B cell (primary cell): ENCODE measurements at places on chromosomes 3 and 15. TPM values are rescaled to one million over a fixed set of nuclear protein-coding genes. Genes with fewer than 3 reads are reported as not detected.

P3H2 gene
- total RNA-seq, result not detected in 2 replicates

MRPS25 gene
- total RNA-seq, result 105 and 108 TPM in 2 replicates

FANCD2OS gene
- total RNA-seq, result not detected in 2 replicates

PRICKLE2 gene
- 1.1 and 1.4 TPM in 2 replicates for total RNA-seq

CPA3 gene
- not detected in 2 replicates for total RNA-seq

COL8A1 gene
- 0.12 and 0.32 TPM in 2 replicates for total RNA-seq

TLR9 gene
- 16.0 and 21.0 TPM in 2 replicates for total RNA-seq

PLA2G4D gene
- total RNA-seq, result not detected in 2 replicates

C3orf85 gene
- not detected in 2 replicates for total RNA-seq

KNG1 gene
- not detected in 2 replicates for total RNA-seq

MNS1 gene
- total RNA-seq, result 0.83 TPM in 1 of 2 replicates, not detected in the other

ANKRD63 gene
- 0.25 and 0.44 TPM in 2 replicates for total RNA-seq

IFT57 gene
- 90.5 and 94.4 TPM in 2 replicates for total RNA-seq

HRG gene
- total RNA-seq, result not detected in 2 replicates

MOBP gene
- not detected in 2 replicates for total RNA-seq

- DNase-seq, result no peak
These were observed 5.6 kb downstream of the NEIL1 start for GRCh38 chr15:75352186-75353080.

- DNase-seq, result no peak
These were observed 65.2 kb upstream of the SPPL2A start for GRCh38 chr15:50830477-50831354.

DNA sequence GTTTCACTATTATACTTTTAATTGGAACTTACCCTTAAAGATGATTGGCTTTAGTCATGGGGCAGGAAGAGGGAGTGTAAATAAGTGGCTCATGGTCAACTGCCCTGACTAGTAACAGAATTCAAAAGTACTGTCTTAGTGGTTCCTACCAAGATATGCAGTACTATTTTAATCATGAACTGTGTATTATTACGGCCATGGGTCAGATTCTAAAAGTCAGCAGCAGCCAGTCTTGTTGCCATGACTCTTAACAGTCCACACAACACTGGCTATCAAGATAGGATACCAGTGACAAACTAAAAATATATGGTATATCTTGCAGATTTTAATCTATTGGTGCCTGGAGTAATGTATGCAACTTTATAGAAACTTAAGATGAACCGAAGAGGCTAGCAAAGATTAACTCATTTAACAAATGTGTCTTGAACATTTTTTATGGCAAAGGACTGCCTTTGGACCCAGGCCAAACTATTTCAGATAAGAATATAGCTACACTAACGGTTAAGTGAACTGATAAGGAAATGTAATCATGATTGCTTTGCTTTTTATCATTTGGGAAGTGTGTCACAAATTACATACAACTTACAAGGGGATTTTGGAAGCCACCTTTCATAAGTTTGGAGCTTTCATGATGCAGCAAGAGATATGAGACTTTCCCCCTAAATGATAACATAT lies 163.7 kb downstream of the TCF12 start:
- no peak for DNase-seq

DNA sequence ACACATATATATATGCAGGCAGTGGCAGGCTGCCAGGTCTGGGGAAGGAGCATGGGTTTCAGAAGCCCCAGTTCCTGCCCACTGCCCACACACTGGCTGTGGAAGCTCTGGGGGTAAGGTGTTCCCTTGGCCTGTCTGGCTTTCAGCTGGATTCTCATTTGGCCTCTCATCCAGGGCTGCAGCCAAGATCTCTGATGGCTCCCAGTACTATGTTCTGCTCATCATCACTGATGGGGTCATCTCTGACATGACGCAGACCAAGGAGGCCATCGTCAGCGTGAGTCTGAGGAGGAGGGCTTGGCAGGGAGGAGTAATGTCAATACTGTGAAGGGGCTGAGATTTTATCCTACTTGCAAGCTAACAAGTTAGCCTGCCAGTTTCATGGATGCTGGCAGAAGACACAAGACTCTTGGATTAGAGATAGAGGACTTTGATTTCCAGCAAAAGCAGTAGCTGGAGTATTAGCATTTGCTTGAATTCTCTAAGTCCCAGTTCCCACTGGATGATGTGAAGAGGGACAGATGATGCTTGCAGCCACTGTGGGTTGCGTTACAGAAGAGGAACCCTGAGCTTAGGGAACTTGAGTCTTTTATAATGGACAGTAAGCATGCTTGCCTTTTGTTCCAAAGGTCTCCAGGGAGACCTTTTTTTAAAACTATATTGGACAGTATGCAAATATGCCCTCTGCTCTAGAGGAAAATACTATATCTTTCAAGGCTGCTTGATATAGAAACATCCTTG lies 5.6 kb upstream of the BRPF1 start:
- DNase-seq, result no peak

DNA sequence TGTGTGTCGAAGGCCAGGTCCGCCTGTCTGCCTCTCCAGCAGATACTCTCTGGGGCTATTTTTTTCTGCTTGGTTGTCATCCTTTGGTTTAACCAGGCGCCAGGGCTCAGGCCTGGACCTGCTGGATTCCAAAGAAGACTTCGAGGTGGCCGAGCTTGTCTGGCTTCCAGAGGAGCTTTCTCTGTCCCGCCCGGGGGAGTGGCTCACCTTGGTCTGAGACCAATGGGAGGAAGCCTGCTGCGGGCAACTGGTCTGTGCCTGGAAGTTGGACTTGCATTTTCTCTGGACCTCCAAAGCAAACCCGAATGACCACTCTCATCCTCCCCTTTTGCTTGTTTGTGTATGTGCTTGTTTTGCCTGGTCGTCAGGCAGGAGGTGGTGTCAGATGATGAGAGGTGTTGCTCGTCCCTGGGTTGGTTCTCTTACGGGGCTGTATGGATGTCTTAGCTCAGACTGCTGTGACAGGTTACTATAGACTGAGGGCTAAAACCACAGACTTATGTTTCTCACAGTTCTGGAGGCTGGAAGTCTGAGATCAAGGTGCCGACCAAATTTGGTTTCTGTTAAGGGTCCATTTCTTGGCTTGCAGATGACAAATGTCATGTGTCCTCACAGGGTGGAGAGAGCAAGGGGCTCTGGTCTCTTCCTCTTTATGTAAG lies 19.3 kb downstream of the IGF1R start:
- DNase-seq, result no peak

- no peak for DNase-seq
These were observed 8.7 kb upstream of the P2RY12 start for GRCh38 chr3:151393146-151393830.

- DNase-seq, result no peak
These were observed 1.3 kb downstream of the ARHGEF26 start for GRCh38 chr3:154122552-154122911.

DNA sequence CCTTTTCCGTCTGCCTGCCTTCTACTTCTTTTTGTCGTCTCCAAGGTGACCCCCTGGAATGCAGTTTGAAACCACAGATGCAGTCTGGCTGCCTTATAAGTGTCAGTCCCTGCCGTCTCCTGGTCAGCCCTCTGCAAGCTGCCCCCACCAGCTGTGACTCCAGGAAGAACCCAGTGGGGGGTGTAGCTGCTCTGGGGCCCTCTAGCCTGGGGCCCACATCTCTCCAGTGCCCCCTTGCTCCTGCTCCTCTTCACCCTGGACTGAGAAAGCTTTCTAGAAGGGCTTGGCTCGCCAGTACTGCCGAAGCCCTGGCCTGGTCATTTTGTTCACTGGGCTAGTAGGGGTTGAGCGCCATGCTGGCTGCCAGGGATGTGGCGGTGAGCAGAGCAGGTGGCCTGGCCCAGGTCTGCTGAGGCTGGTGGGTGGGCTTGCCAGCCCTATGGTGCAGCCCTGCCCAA lies 21.3 kb downstream of the SYNM start:
- no peak for DNase-seq

- no peak for DNase-seq
These were observed 75.2 kb upstream of the GRM7 start for GRCh38 chr3:6785726-6786125.

GRCh38 chr3:121505256-121505655 lies 40.5 kb downstream of the POLQ start:
- no peak for DNase-seq

DNA sequence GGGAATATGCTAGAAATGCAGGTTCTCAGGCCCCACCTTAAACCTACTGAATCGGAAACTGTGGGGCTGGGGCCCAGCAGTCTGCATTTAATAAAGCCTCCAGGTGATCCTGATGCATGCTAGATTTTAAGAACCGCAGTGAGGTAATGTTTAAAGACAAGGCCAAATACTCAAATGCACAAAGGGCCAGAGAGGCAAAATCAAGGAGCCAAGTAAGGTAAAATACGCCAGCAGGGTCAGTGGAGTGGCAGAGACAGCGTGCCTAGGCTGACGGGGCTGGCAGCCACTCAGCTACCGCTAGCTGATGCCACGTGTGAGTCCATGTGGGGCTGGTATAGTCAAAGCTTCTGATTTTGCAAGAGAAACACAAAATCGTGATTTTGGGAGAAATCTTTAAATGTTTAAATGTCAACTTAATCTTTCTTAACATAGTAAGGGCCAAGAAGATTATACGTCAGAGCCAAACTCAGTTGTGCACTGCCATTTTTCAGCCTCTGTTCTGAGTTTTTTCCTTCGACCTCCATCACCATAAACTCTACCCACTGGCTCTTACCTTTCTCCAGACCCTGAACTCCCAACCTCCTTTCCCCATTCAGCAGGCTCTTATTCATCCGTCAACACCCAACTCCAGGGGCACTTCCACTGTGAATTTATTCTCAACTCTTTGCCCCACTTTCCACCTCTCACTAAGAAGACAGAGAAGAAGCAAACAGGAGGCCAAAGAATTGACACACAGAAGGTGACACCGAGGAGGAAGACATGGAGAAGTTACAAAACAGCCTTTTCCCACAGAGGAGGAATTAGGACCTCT lies 136.6 kb upstream of the RAD18 start:
- no peak for DNase-seq

GRCh38 chr15:70375006-70375431 lies 277.3 kb upstream of the TLE3 start:
- no peak for DNase-seq

DNA sequence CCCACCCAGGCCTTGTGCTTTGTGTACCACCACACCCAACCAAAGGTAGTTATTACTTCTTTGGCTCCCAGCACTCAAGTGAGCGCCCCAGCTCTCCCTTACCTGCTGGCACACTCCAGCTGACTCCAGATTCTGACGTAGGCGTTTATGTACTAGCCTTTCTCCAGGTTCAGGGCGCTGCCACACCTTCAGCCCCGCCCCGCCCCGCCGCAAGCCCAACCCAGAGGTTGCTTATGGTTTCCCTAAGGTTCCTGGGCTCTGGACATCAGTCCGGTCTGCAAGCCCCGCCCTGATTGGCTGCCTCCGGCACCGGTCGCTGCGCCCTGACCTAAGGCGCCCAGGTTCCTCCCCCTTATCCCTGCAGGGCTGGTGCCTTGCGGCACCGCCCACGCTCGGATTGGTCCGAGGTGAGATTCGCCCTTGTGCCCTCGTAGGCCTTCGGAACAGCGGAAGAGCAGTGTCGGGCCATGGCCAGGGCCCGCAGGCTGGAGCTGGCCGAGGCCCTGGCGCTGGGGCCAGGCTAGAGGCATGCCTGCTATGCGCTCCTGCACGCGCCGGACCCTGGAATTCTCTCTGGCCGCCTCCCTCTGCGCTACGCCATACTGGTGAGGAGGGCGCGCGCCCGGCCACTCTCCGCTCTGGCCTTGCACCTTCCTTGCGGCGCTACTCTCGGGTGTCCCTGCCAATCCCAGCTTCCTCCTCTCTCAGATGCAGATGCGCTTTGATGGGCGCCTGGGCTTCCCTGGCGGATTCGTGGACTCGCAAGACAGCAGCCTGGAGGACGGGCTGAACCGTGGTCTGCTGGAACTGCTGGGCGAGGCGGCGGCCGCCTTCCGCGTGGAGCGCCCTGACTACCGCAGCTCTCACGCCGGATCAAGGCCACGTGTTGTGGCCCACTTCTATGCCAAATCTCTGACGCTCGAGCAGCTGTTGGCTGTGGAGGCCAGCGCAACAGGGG lies 19.8 kb upstream of the NUDT16 start:
- DNase-seq, result no peak

DNA sequence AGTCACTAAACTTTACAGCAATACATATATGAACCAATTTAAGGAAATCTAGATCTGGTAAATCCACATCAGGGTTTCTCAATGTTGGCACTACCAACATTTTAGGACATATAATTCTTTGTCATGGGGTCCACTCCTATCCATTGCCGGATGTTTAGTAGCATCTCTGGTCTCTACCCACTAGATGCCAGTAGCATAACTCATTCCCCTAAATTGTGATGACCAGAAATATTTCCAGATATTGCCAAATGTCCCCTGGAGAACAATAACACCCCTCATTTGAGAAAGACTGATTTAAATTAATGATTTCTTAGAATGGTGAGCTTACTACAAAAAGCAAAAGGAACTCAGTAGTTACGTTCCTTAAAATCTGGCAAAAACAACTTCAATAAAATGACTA lies 23.1 kb upstream of the ANKRD28 start:
- no peak for DNase-seq

GRCh38 chr3:126057501-126057819 lies 26.5 kb downstream of the SLC41A3 start:
- no peak for DNase-seq

DNA sequence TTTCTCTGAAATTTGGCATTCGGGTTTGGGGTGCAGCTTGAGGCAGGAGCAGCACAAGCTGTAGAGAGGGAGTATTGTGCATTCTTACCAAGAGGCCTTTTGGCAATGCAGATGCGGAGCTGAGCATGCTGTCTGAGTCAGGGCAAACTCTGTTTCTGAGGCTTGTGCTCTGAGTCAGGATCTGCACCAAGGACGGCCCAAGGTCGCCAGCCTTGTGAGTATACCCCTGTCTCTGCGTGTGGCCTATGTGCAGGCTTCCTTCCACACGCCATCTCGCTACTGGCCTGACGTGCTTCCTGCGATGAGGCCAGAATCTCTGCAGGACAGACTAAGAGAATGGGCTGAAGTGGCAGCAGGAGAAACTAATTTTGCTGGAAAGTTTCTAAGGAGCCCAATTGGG lies 83.8 kb upstream of the ROPN1 start:
- no peak for DNase-seq
